Transverse colon (tissue), 4 donors: ENCODE measurements at places on chromosomes 6 and 20. TPM values are rescaled to one million over a fixed set of nuclear protein-coding genes. Genes with fewer than 3 reads are reported as not detected.
A peak's percentile ranks its signal among the peaks of the same experiment; 100 is the strongest.

- DNase-seq, result no peak
- H3K4me1 ChIP-seq, result peaks cover 41% of the 10 kb centered on the region
- no peaks in the 10 kb centered on the region for H3K36me3 ChIP-seq
- no peaks in the 10 kb centered on the region for H3K27me3 ChIP-seq
- H3K4me3 ChIP-seq, result no peak overlapping the region
- H3K27ac ChIP-seq, result no peak overlapping the region
Measured at GRCh38 chr6:34349211-34349610, 43.3 kb downstream of the NUDT3 start.

DNA sequence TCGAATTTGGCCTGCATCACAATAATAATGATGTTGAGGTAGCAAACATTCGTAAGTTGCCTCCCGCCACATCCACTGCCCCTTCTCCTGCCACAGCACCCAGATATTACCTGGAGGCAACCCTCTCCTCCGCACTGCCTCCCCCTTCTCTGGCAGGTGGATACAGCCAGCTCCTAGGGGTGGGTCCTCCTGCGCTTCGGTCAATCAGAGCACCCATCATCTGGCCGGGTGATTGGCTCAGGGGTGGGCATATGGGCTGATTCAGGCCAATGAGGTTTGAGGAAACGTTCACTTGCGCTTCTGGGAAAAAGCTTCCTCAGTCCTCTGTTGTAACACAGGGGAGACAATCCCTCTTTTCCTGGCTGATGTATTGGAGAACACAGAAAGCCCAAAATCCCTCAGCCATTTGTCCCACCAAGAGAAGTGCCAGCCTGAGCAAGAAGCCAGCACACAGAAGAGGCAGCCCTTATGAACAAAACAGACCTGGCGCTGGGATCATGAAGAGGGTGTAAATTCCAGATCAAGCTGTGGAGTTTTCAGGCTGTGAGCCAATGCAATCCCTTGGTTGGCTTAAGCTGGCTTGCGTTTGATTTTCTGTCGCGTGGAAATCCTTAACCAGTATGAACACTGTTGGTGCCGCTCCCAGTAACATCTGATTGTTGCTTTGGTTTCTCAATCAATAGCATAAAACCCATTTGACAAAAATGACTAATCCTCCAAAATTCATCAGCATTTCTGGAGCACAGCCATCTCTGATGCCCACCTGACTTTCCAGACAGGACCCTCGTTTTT, 82.2 kb downstream of the PRDM1 start:
- H3K36me3 ChIP-seq, result no peaks in the 10 kb centered on the region
- H3K4me3 ChIP-seq, result no peak overlapping the region
- no peak overlapping the region for H3K27ac ChIP-seq

GRCh38 chr6:33373960-33374910, 17.4 kb upstream of the KIFC1 start:
- H3K36me3 ChIP-seq, result no peaks in the 10 kb centered on the region
- H3K27me3 ChIP-seq, result no peaks in the 10 kb centered on the region
- peak overlapping the region; percentile 54 for H3K27ac ChIP-seq
- no peak overlapping the region for H3K4me3 ChIP-seq
- H3K4me1 ChIP-seq, result no peaks in the 10 kb centered on the region

The HSPA1L gene
- total RNA-seq, result 0.68 TPM
